ENCODE measurements at places on chromosomes 12 and 14.

GRCh38 chr12:57881475-57881874, 34.9 kb upstream of the CTDSP2 start:
- no peak for DNase-seq

DNA sequence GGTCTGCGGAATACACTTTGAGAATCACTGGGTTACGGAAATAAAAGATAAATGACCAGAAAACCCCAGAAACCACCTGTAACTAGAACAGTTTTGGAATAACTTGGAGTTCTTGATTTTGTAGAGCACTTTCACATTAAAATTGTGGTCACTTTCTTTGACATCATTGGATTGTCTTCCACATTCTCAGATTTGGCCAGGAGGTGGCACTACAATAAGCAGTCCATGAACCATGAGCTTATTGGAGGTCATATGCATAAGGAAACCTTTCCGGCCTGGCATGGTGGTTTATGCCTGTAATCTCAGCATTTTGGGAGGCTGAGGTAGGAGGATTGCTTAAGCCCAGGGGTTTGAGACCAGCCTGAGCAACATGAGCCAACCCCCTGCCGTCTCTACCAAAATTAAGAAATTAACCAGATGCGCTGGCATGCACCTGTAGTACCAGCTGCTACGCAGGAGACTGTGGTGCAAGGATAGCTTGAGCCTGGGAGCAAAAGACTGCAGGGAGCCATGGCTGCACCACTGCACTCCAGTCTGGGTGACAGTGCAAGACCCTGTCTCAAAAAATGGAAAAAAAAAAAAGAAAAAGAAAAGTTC, 107.7 kb upstream of the CAND1 start:
- peak; percentile 47 for DNase-seq

DNA sequence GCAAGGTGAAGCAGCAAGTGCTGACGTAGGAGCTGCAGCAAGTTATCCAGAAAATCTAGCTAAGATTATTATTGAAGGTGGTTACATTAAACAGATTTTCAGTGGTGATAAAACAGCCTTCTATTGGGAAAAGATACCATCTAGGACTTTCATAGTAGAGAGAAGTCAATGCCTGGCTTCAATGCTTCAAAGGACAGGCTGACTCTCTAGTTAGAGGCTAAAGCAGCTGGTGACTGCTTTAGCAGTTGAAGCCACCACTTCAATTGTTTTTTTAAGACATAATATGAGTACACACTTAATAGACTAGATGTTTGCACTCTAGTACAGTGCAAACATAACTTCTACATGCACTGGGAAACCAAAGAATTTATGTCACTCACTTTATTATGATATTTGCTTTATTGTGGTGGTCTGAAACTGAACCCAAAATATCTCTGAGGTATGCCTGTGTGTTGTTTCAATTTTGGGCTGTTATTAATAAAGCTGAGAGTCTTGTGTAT, 1026.9 kb upstream of the FOXG1 start:
- no peak for DNase-seq

DNA sequence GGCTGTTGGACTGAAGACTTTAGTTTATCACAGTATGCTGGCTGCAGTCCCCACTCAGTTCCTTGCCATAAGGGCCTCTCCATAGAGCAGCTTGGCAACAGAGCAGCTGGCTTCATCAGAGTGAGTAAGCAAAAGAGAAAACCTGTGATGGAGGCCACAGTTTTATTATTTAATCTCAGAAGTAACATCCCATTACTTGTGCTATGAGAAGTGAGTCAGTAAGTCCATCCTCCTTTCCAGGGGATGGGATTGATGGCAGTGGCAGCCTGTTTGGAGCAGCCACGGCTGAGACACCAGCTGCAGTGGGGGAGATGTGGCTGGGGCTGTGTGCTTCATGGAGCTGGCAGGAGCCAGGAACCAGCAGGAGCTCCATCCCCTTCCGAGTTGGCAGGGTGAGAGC, 138.5 kb upstream of the SRRM4 start:
- DNase-seq, result no peak

GRCh38 chr12:10247436-10248058, 34.9 kb downstream of the GABARAPL1 start:
- DNase-seq, result no peak

DNA sequence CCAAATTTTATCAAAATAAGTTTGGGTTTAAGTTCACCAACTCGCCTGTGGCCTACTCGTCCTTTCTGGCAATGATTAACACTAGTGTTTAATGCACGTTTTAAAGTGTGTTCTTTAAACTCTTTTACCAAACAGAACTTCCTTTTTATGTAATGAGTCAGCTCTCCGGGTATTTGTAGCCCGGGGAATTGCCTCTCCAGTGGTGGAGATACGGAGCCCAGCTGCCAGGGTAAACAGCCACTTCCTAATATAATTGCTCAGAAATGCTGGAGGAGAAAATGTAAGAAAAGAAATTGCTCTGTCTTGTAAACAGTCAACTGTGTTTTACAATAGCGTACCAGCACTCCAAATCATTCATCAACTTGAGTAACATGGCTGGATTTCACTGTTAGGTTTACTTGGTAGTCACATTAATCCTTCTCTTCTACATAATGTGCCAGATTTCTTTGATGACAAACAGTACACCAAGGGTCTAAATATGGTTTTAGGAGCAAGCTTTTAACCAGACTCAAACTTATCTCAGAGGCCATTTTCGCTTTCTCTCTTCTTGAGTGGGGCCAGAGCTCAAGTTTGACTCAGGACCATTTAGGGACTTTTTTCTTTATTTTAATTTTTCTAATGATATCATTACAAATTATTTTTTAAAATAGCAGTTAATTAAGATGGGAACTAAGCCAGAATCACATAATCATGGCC, 101.2 kb upstream of the SLC38A2 start:
- DNase-seq, result no peak

DNA sequence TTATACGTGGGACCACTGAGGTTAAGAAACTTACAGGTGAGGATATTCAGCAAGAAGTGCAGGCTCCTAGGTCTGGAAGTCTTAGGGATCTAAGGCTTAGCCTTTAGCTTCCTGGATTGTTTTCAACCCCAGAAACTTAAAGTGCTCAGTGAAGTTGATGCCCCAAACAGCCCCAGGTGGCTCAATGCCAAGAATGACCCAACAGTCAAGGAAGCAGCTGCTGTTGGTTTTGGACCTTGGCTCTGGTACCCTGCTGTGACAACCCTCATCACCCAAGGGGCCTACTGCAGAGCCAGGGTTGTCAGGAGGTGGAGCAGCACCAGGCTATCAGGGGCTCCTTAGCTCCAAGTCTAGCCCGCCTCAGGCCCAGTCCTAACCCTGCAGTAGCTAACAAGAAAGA, 36.8 kb downstream of the VDR start:
- no peak for DNase-seq

DNA sequence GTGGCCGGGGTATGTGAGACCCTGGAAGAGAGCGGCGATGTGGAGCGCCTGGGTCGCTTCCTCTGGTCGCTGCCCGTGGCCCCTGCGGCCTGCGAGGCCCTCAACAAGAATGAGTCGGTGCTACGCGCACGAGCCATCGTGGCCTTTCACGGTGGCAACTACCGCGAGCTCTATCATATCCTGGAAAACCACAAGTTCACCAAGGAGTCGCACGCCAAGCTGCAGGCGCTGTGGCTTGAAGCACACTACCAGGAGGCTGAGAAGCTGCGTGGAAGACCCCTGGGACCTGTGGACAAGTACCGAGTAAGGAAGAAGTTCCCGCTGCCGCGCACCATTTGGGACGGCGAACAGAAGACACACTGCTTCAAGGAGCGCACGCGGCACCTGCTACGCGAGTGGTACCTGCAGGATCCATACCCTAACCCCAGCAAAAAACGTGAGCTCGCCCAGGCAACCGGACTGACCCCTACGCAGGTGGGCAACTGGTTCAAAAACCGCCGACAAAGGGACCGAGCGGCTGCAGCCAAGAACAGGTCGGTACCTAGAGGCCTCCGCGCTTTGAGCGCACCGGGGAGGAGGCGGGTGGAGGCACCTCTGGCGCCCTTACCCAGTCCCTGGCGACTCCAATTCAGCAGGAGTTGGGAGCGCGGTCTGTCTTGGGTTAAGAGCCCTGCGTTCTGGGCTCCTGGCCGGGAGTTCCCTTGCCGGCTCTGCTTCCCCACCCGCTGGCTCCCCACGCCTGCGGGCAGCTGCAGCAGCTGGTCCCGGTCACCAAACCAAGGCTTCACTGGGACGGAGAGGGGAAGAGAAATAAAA, 700 bp downstream of the SIX6 start:
- DNase-seq, result no peak

DNA sequence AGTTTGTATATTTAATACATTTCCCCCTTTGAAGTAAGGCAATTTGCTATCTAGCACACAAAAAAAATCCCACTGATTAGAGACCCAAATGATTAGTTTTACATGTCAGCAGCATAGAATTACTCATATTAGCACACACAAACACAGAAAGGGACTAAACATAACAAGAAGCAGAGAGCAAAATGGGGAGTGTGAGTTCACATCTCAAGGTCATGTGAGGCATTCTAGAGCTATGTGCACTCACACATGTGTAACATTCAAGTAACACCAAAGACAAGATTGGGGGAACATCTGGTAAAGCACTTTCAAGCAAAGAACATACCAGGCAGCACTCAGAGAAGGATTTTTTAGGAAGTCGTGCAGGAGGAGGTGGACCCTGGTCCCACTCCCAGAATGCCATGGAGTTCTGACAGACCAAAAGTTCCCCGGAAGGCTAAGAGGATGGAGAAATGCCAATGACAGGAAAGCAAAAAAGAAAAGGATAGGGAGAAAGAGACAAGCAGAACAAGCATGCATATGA, 105.8 kb upstream of the SINHCAF start:
- DNase-seq, result no peak

DNA sequence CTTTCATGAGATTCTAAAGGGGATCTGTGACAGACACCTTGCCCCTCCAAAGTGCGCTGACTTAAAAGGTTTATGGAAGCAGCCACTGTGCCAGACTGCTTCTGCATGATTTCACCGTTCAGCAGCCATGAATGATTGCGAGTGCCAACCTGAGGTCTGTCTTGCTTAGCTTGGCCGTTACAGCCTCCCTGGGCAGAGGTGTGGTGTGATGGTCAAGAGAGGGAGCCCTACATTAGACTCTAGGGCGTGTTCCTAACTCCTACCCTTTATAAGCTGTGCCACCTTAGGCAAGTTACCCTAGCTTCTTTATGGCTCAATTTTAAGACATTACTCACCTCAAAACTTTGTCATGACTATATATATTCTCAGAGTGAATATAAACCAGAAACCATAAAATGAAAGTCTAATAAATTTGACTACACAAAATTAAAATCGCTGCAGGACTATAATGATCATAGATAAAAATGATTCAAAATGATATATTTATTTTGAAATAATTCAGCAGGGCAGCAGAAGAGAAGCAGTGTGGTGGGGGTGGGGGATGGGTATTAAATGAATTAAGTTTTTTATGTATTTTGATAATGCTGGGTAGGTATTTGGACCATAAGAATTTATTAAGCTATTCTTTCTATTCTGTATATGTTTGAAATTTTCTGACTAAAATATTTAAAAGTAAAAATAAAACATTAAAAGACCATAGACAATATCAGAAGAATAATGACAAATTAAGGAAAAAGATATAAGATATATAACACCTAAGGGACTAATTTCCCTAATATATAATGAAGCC, 47.7 kb upstream of the MBIP start:
- no peak for DNase-seq

- no peak for DNase-seq
Observed at GRCh38 chr12:94775710-94776109, 125.4 kb upstream of the TMCC3 start.

Measured in stimulated activated CD4-positive, alpha-beta T cell treated with anti-CD3 and anti-CD28 coated beads, Interleukin-4, amount 100 ng/mL, for 24 hours (primary cell).